ENCODE measurements at places on chromosomes 2 and 18. TPM values are rescaled to one million over a fixed set of nuclear protein-coding genes. Genes with fewer than 3 reads are reported as not detected.

The LIPG gene
- total RNA-seq, result 0.88 TPM

The VAMP5 gene
- 31.7 TPM for total RNA-seq

The KLHL14 gene
- not detected for total RNA-seq

The LIMS3 gene
- total RNA-seq, result 0.12 TPM

The CRYBA2 gene
- not detected for total RNA-seq

The RNF152 gene
- total RNA-seq, result 0.56 TPM

The NAT8 gene
- total RNA-seq, result not detected

The FEV gene
- total RNA-seq, result not detected

The HOXD11 gene
- total RNA-seq, result not detected

The FKBP7 gene
- 2.9 TPM for total RNA-seq

The EIF2B4 gene
- 55.8 TPM for total RNA-seq

The RBKS gene
- 0.76 TPM for total RNA-seq

The IL1B gene
- 0.44 TPM for total RNA-seq

The EFHD1 gene
- total RNA-seq, result 0.13 TPM

The LGALSL gene
- 2.5 TPM for total RNA-seq

The SFXN5 gene
- 12.0 TPM for total RNA-seq

The SLC14A1 gene
- total RNA-seq, result 0.49 TPM

The POTEC gene
- not detected for total RNA-seq

The CHRNG gene
- total RNA-seq, result not detected

The CYTIP gene
- 302 TPM for total RNA-seq

The TTR gene
- total RNA-seq, result not detected

The TBR1 gene
- total RNA-seq, result 0.05 TPM

The MOCOS gene
- total RNA-seq, result 0.17 TPM

The APCDD1 gene
- total RNA-seq, result not detected

The ZNF396 gene
- 0.60 TPM for total RNA-seq

The CPO gene
- not detected for total RNA-seq

The SPATS2L gene
- total RNA-seq, result 35.1 TPM

The LYPD6B gene
- not detected for total RNA-seq

The IL36G gene
- total RNA-seq, result not detected

The ALPI gene
- not detected for total RNA-seq

The SPR gene
- 10.9 TPM for total RNA-seq

The PROKR1 gene
- not detected for total RNA-seq

The TXNDC9 gene
- 37.0 TPM for total RNA-seq

The TANC1 gene
- total RNA-seq, result 0.47 TPM

The TACR1 gene
- total RNA-seq, result not detected

The TUBA3E gene
- total RNA-seq, result not detected

The AQP12A gene
- not detected for total RNA-seq

The RTP5 gene
- total RNA-seq, result not detected

The CRYGD gene
- total RNA-seq, result not detected

The YIPF4 gene
- 39.4 TPM for total RNA-seq

The PEX13 gene
- total RNA-seq, result 20.0 TPM

The ABCG8 gene
- not detected for total RNA-seq

All from activated T-helper 1 cell treated with anti-CD3 and anti-CD28 coated beads, Interleukin-12 subunit alpha, Interleukin-12 subunit beta, Interleukin-2, Interleukin-4 antibody, amounts not matched to agents 30 ng/mL and 10 ng/mL and 1 ng/mL, durations not matched to agents 14 hours and 24 hours and 36 hours (primary cell).